Cardiac fibroblast (primary cell): ENCODE measurements at places on chromosomes 5 and 9.

DNA sequence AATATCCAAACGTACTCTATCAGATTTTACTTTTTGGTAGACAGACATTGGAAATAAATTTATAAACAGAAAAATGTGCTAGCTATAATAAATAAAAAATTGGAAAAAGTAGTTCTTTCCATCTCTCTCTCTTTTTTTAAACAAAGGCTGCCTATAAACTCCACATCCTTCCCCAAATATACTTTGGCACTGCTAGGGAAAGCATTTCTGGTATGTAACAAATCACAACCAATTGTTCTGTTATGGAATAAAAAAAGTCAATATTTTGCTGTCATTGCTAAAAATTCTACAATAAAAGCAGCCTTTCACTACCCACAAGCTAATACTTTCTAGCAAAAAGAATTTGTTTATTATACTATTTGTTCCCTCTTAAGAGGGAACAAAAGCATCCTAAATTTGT lies 169.2 kb upstream of the TARS1 start:
- DNase-seq: peak; percentile 38

GRCh38 chr5:125450771-125451170 lies 704.3 kb upstream of the ZNF608 start:
- peak; percentile 82 for DNase-seq

DNA sequence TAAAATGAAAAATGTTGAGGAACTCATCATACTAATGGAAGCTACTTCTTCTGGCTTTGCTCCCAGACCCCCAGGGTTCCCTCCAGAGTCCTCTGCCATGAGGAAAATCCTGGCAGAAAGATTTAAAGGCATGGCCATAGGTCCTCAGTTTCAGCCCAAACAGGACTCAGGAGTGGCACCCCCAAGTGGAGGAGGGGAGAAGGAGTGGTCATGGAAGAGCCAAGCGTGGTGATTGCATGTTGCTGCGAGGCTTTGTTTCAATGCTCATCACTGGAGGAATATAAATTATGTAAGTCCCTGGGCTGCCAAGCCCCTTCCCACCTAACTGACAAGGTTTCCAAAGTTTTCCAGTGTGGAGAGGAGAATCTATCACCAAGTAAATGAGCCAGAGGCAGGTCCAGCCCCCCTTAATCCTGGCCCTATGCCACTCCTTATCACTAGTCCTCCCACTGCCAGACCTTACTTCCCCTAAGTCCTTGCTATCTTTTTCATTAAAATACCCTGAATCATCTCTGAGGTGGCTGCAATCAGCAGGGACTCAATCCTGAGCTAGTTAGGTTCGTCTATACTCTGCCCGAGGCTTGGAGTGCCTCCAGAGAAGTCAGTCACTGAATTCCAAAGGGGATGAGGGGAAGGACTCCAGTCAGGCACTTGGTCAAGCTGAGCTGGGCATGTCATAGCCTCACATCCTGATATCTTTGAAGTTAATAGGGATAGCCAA lies 70.7 kb upstream of the TAF1L start:
- peak; percentile 17 for DNase-seq

DNA sequence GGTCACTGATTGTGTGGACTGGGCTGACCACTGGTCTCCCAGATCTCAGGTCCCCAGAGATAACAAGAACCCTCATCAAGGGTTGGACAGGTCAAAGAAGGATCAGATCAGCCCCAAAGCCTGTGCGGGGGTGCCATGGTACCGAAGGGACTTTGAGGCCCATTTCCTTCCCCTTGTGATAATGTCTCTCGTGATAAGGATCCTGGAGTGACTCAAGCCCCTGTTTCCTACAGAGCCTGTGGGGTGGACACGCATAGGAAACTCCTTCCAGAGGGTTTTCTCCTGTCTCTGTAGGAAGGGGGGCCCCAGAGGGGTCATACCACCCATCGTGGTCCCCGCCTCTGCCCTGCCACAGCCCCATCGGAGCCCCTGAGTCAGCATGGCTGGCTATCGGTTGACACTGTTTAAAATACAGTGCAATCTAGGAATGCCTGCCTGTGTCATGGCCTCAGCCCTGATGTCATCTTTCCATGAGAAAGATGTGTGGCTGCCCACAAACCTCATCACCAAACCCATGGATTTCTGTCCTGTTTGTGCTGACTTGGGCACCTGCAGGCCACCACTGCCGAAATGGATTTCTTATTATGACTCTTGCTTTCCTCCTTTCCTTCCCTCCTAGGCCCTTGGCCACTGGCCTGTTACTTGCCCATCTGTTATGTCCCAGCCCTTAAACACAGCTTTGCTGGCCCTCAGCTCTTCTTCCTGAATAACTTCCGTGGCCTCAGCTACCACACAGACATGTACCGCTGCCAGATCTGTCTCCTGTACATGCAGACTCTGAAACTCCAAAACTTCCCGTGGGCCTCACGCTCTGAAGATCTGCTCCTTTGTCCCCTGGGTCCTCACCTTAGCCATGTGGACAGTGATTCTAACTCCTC lies 2.9 kb upstream of the CSF2 start:
- peak; percentile 46 for DNase-seq

GRCh38 chr5:123512611-123513461 lies 859 bp downstream of the CSNK1G3 start:
- peak; percentile 44 for DNase-seq

GRCh38 chr9:15317836-15318235 lies 10.8 kb upstream of the TTC39B start:
- peak; percentile 49 for DNase-seq

- peak; percentile 27 for DNase-seq
These were observed 193.2 kb downstream of the ADAMTSL1 start for GRCh38 chr9:18666986-18667772.

GRCh38 chr9:134377976-134378375 lies 51.7 kb downstream of the RXRA start:
- DNase-seq: no peak

DNA sequence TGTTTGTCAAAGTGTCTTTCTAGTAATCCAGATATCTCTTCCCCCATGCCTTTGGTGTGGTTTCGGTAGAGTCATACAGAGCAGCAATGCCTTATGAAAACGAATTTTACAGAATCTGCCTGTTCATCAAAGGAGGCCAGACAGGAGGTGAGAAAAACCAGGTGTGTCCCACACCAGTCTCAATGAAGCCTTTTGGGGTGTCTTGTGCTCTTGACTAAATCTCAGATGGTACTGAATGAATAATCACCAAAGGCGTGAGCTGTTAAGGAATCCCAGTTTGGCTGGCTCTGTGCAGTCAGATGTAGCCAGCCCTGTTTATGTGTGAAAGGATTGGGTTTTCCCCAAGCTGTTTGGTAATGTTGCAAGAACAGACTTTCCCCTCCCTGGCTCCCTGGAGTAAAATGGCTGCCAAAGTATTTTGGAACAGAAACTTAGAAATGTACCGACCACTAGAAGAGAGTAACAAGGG lies 70.8 kb upstream of the CDKN2B start:
- peak; percentile 94 for DNase-seq

GRCh38 chr5:36561601-36562000 lies 44.8 kb upstream of the SLC1A3 start:
- no peak for DNase-seq

DNA sequence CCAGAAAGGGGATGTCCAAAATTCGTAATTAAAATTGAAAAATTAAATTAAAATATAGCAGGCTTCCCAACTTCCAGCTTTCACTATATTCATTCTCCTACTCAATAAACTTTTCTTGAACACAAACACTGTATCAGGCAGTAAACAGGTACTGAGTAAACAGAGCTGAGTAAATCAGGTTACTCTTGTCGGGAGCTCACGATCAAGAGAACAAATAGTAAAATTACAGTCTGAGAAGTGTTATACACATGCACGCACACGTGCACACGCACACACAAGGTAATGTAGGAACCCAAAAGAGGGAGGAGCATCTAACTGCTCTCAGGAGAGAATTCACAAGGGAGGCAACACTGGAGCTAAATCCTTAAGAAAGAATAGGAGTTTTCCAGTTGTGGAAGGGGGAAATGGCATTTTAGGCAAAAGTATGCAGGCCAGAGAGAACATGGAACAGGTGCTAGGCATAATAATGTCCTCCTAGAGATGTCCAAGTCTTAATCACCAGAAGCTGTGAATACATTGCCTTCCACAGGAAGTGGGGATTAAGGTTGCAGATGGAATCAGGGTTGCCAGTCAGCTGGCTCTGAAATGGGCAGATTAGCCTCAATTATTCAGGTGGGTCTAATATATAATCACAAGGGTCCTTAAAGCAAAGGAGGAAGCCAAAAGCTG lies 598.8 kb upstream of the BRINP1 start:
- DNase-seq: no peak

DNA sequence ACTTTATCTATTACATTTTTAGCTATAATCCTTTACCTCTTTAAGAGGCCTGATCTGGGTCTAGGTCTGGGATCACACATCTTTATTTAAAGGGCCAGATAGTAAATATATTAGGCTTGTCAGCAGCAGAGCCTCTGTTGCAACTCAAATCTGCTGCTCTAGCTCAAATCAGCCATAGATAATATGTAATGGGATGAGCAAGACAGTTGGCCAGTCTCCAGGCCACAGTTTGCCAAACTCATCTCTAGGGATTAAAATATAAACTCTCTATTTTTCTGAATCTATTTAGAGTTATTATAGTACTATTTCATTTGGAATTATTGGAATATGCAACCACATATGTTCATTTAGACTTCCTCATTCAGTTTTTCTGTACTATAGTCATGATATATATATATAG lies 115.9 kb upstream of the MINAR2 start:
- peak; percentile 43 for DNase-seq

DNA sequence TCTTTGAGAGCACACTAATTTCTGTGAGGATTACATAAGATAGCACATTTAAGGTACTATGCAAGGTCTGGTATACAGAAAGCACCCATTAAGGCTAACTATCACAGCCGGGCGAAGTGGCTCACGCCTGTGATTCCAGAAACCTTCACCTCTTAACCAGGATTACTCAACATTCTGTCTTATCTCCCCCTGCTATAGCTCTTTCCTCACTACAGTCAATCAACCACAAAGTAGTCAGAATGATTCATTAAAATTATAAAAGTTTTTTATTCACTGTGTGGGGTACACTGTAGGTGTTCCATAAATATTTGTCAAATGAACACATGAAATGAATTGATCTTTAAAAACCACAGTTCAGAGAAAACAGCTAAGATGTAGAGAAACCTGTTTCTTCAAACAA lies 48.7 kb downstream of the CHD1 start:
- no peak for DNase-seq

DNA sequence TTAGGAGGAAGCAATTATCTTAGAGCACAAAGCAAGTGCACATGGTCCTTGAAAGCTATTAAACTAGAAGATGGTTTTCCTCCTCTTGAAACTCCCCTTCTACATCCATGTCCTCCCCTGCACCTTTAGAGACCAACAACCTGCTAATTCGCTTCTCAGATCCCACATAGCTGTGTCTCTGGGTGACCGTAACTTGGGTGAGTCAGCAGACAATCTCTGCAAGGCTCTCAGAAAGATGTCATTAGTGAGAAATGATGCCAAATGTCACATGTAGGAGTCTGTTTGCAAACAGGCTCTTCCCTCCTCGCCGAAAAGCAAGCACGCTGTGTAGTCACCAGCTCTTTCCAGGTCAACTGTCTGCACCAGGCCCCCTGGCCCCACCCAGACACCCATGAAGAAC lies 291.8 kb downstream of the SLIT3 start:
- peak; percentile 59 for DNase-seq
